Fibroblast of the aortic adventitia (primary cell): ENCODE measurements at places on chromosomes 6 and 20. TPM values are rescaled to one million over a fixed set of nuclear protein-coding genes. Genes with fewer than 3 reads are reported as not detected.

The HSD17B8 gene
- total RNA-seq = 2.6 and 4.2 TPM in 2 replicates

The VNN1 gene
- under 0.01 and 0.33 TPM in 2 replicates for total RNA-seq

The GRIK2 gene
- 8.3 and 8.9 TPM in 2 replicates for total RNA-seq

The SEL1L2 gene
- not detected in 2 replicates for total RNA-seq

The DNMT3B gene
- 1.1 and 3.3 TPM in 2 replicates for total RNA-seq

The PTK6 gene
- not detected in 2 replicates for total RNA-seq

The TLDC2 gene
- 0.18 TPM in 1 of 2 replicates, not detected in the other for total RNA-seq

The TINAG gene
- total RNA-seq = not detected in 2 replicates

The RPS6KA2 gene
- total RNA-seq = 32.5 and 89.7 TPM in 2 replicates

The DEFB132 gene
- total RNA-seq = not detected in 2 replicates

The ZNF165 gene
- 0.45 and 0.65 TPM in 2 replicates for total RNA-seq

The MBOAT1 gene
- total RNA-seq = 0.90 and 5.0 TPM in 2 replicates

The USP49 gene
- total RNA-seq = 2.7 and 11.2 TPM in 2 replicates

The PROKR2 gene
- total RNA-seq = not detected in 2 replicates

The PHACTR1 gene
- total RNA-seq = 0.49 and 0.99 TPM in 2 replicates

The UST gene
- total RNA-seq = 27.1 and 36.1 TPM in 2 replicates

The ZBP1 gene
- total RNA-seq = not detected in 2 replicates

The CUL9 gene
- 22.8 and 28.7 TPM in 2 replicates for total RNA-seq

The UTRN gene
- 211 and 281 TPM in 2 replicates for total RNA-seq

The SLC25A27 gene
- total RNA-seq = 6.2 and 27.3 TPM in 2 replicates

The RBBP9 gene
- 6.4 and 34.6 TPM in 2 replicates for total RNA-seq

The SAMHD1 gene
- 32.7 and 41.8 TPM in 2 replicates for total RNA-seq

The SGK2 gene
- total RNA-seq = 0.09 TPM in 1 of 2 replicates, not detected in the other

The PNPLA1 gene
- 0.09 TPM in 1 of 2 replicates, not detected in the other for total RNA-seq

The DSP gene
- total RNA-seq = 4.2 and 4.3 TPM in 2 replicates
